Central memory CD8-positive, alpha-beta T cell (primary cell): ENCODE measurements at places on chromosomes 2 and 18.

GRCh38 chr2:173755798-173756197 lies 209.4 kb downstream of the SP3 start:
- DNase-seq = no peak

- no peak for DNase-seq
Observed at GRCh38 chr2:199433204-199433832, 24.4 kb downstream of the SATB2 start.

- no peak for DNase-seq
Observed at GRCh38 chr2:191638079-191638801, 39.7 kb upstream of the NABP1 start.

- no peak for DNase-seq
Observed at GRCh38 chr2:149738767-149739166, 151.2 kb upstream of the MMADHC start.

- no peak for DNase-seq
Observed at GRCh38 chr18:31562726-31563125, 29.0 kb upstream of the TTR start.

DNA sequence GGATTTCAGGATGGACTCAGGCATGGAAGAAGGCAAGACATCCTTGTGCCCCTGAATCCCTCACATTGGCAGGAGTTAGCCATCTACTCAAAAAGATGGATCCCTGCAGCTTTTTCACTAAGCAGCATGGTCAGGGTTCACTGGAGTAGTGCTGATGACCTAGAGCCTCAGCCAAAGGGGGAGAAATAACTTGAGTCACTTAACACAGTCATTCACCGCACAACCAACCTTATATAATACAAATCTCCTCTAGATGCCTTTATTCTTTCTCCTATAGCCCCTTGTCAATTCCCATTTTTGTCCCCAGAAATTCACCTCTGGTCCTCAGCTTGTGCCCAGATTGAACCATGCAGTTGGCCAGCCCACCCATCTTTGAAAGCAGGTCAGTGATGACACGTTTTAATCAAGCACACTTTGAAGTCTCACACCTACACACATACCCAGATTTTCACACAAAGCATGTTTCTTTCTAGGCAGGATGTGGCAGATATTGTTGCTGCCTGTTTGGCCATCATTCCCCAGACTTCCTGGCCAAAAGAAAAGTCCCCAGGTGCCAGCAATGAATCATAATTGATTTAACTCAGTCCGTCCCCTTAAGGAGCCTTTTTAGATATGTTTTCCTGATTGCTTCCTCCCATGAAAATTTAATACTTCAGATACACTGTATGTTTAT lies 84.2 kb downstream of the LBH start:
- peak; percentile 28 for DNase-seq

DNA sequence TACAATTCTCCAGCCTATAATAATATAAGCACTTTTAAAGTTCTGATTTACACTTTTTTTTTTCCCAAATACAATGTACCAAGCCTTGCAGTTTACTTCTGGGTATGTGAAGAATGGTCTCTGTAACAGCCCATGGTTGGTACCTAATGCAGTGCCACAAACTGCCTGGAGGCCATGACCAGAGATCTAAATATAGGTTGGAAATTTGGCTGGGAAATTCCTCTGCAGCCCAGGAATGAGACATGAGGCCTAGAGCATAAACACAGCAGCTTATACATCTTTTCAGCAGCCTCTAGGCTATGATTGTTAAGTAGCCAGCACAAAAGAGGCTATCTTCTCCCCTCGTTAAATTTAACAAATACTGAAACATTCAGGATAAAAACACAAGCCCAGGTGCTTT lies 432.0 kb upstream of the FAM98A start:
- DNase-seq = no peak

DNA sequence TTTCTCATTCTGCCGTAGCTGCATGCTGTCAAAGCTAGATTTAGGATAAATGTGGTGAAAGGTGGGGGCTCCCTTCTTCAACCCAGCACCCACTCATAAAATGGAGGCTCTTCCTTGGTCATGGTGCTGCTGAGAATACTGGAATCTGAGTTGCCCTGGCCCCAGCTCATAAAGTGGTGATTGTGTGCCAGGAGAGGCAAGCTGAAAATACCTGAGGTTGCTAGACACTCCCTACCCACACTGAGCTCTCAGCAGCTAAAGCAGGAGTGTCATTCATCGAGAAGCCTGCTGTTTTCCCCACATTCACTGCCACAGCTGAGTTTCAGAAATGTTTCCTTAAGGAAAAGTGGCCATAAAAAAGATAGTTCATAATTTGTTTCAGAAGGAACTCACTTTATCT lies 297.1 kb upstream of the RBMS1 start:
- DNase-seq = no peak

DNA sequence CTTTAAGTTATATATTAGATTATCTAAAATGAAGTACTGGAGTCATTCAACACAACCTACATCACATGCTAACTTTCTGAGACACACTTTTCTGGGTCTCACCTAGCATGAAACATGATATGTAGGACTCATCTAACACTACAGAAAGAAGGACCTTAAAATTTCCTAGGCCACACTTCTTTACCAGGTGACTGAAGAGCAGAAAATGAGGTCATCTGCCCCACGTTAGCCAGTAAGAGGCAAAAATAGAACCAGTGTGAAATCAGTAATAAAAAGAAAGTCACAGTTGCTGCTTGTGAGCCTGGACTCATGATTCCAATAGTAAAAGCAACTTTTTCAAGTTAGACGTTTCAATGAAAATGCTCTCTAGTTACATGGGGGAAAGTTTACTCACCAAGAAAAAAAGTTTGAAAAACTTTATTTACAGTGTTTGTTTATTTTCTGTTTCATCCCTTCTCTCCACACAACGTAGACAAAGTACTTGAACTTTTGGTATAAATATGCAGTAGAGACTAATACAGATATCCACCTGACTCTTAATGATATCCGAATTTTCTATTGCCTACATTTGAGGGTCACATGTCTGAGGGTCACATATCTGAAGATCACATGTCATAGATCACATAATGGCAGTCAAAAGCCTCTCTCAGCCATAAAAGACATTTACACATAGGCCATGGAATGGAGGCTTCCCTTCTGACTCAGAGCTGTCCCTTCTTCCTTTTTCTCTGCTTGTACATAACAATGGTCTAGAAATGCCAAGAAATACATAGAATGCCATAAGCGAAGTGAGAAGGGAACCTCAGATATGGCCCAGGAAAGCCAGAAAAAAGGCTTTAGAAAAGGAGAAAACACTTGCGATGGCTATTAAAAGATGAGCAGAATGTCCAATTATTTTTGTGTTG lies 362.9 kb downstream of the ZEB2 start:
- no peak for DNase-seq

GRCh38 chr2:47688561-47688960 lies 94.4 kb upstream of the MSH6 start:
- DNase-seq = no peak

DNA sequence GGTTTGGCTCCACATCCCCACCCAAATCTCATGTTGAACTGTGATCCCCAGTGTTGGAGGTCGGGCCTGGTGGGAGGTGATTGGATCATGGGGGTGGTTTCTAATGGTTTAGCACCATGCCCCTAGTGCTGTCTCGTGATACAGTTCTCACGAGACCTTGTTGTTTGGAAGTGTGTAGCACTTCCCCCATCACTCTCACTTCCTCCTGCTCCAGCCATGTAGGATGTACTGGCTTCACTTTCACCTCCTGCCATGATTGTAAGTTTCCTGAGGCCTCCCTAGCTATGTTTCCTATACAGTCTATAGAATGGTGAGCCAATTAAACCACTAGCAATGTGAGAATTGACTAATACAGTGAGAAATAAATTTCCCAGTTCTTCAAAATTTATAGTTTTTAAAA lies 325.9 kb downstream of the FSIP2 start:
- no peak for DNase-seq

- no peak for DNase-seq
Observed at GRCh38 chr2:85399183-85399455, 11.0 kb downstream of the CAPG start.

DNA sequence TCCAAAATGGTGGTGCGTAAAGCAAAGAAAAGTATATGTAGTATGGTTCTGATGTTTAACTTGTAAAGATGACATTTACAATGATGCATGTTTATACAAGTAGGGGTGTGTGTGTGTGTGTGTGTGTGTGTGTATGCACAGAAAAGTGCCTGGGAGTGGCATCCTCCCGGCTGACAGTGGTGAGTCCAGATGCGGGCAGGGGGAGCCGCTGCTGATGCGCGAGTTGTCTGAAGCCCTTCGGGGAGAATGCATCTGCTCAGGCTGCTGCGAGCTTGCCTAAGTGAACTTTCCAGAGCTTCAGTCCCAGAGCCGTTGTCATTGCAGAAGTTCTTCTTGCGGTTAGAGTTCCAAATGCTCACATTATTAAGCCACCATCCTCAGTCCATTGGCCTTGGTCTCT lies 429.7 kb upstream of the HS6ST1 start:
- no peak for DNase-seq

- no peak for DNase-seq
Observed at GRCh38 chr2:238602223-238602960, 175.7 kb downstream of the ASB1 start.

GRCh38 chr2:232485757-232486557 lies 1.7 kb downstream of the ECEL1 start:
- DNase-seq = no peak

- DNase-seq = no peak
Observed at GRCh38 chr2:18648161-18648560, 58.8 kb upstream of the NT5C1B start.

DNA sequence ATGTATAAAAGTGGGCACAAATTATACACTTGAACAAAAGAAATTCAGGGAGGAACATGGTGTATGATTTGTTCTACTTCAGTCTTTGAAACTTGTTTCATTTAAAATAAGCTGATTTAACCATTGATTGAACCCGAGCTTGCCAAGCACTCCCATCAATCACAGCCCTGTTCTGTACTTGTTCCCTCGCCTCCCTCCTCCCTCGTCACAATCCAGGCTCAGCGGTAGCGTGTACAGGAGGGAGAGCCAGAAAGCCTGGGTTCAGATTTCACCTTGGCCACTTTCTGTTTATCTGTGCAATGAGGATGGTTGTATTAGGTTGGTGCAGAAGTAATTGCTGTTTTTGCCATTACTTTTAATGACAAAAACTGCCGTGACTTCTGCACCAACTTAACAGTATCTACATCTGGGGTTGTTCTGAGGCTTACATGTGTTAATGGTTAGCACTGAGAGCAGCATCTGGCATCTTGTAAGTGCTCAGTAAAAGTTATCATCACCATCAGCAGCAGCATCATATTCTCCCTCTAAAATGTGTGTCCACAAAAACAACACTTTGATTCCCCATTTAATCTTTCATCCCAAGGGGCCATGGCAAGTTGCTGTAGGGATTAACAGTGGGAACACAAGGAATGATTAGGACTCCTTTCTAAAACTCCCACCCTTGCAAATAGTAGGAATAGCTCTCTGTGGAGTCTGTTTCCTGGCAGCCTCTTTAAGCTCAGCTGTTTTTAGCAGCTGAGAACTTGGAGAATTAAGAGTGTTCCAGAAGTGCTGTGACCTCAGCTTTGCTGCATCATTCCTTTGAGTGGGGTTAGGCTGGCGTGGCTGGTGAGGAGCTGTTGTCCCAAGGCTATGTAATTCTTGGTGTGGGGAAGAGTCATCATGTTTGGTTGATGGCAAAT lies 4.7 kb downstream of the DPYSL5 start:
- no peak for DNase-seq

DNA sequence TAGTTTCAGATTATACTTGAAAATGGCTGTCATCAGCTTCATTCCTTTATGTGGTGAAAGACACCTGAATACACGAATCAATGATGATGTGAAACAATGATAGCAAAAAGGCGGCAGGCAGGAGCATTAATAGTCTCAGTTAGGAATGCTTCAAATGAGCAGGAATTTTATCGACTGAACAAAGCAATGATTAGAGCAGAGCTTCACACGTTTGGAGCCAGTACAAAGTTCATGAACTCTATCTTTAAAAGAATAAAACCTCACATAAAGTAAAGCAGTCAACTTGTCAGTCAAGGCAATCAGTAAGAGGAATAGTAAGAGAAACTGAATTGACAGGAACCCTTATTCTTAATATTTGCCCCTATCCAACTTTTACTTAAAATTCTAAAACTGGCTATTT lies 78.4 kb upstream of the SERTAD2 start:
- no peak for DNase-seq

DNA sequence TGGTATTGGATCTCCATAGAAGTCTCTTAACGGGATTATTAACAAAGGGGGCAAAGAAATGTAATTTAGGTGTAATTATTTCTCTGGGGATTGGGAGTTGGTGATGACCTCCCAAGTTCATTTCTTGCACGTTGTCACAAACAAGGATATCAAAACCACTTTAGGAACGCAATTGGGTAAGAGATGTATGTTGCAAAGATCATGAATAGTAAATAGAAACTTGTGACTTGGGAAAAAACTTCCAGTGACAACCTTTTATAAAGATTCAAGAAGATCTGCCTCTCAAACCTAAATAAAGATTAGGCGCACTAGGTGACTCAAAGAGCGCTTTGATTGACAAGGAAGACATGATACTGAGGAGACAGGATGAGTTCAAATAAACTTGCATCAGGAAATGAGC lies 127.8 kb upstream of the TRIB2 start:
- no peak for DNase-seq

DNA sequence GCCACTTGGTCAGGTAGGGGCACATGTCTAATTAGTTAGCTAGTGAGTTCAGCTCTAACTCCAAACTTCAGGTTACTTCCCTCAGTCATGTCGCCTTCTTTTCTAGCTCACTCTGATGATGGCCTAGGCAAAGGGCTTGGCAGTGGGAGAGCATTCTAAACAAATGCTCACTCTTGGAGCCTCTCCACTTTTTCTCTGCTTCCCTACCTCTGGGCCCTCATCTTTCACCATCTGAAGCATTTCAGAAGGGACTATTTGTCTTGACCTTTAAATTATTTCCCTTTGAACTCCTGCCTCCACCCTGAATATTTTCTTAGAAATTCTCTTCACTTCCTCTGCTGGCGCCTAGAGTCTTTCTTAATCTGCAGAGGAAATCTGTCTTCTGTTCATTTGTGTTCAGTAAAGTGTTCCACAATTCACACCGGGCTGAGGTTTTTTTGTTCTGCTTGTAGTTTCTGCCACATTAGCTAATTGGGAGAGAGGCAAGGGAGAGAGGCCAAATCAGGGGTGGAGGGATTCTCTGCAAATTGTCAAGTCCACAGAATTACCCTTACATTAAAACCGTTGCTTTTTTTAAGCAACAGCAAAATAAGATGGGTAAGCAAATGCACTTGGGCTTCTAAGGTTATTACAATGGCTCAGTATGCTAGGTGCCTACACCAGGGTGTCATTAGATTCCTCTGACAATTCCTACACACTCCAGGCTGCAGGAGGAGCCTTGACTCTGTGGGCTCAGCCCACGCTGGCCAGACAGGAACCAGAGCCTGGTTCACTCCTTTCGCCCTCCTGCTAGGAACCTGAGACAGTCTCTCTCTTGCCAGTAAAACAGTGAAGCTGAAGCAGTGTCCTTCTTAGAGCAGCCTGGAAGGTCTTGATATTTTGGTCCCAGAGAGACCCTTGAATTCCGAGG lies 5.5 kb downstream of the MSGN1 start:
- DNase-seq = no peak

DNA sequence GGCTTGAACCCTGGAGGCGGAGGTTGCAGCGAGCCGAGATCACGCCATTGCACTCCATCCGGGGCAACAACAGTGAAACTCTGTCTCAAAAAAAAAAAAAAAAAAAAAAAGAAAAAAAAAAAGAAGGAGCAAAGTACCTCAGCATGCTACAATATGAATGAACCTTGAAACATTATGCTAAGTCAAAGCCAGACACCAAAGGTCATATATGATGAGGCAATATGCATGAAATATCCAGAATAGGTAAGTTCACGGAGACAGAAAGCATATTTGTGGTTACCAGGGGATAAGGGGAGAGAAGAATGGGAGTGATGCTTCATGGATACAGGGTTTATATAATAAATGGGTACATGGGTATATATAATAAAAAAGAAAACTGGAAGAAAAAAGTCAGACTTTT lies 93.3 kb downstream of the PRELID3A start:
- no peak for DNase-seq

- no peak for DNase-seq
Observed at GRCh38 chr2:118294063-118294462, 205.8 kb downstream of the INSIG2 start.
